COR-L47 (cell line): ENCODE measurements at places on chromosomes 5 and 9.

DNA sequence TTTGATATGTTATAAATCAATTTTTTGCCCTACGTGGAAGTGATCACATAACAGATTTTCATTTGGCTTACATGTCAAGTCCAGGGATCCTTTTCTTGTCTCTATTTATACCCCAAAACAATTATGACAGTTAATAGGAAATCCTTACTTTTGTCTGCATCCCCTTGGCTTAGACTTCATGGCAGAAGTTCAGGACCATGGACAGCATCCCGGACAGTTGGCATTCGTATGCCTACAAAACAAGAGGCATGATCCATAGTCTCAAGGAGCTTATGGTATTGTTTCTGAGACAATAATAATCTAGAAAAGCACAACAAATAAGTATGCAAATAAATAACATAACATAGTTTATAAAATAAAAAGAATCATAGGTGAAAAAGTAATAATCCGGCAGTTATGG, 214.3 kb upstream of the GRIA1 start:
- DNase-seq, result no peak

DNA sequence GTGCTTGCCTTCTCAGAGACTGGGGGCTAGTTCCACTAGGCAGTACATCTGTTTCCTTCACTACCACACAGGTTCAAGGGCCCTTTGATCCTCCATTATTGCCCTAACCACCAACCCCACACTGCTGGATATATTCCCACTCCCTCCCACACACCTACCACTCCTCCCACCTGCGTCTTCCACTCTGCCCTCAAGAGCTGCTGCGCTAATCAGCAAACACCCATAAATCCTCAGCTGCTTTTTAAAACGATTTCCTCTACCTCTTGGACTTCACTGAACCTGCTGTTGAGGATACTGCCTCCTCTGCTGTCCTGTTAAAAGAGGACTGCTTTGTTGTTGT, 120.9 kb downstream of the MAPKAP1 start:
- no peak for DNase-seq

DNA sequence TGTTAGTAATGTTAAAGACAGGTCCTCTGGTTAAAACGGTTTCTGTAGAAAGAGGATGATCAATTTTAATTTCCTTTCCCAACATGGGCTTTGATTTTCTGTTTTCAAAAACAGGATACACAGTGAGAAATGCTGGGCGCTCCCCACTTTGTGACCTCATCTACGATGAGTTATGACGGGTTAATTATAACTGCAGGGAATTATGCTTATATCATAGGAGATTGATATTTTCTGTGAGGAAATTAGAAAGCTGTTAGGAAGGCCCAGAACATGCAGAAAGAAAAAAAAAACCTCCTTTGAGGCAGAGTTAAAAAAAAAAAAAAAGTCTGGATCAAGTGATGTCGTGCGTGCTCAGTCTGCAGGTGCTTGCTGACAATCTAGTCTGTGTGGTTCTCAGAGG, 176.8 kb upstream of the OTULINL start:
- no peak for DNase-seq

DNA sequence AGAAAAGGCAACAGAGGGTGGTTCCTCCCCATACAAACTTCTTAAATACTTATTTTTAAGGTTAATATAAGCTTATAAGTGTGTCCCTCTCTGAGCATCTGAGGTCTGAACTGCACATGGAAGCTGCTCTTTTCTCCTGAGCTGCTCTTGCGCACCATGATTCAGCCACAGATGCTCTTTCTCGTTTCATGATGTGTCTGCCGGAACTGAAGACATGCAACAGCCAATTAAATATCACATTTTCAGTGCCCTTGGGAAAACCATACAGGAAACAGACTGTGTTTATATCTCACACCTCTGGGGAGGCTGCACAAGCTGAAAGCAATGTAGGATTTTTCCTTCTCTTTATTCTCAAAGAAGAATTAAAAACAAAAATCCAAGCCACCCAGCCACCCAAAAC, 96.8 kb upstream of the NREP start:
- no peak for DNase-seq

- no peak for DNase-seq
Measured at GRCh38 chr5:310516-310915, 11.0 kb upstream of the AHRR start.

GRCh38 chr5:171745602-171746001, 40.0 kb upstream of the SMIM23 start:
- DNase-seq, result no peak
